ENCODE measurements at places on chromosomes 16 and 17. TPM values are rescaled to one million over a fixed set of nuclear protein-coding genes. Genes with fewer than 3 reads are reported as not detected.

Gene C17orf67
- total RNA-seq: 1.3 TPM

Gene CLTC
- 343 TPM for total RNA-seq

Gene NOD2
- total RNA-seq: not detected

Gene LGALS9B
- total RNA-seq: not detected

Gene ZNF768
- total RNA-seq: 38.4 TPM

Gene SLFN13
- total RNA-seq: 2.4 TPM

Gene KIF19
- not detected for total RNA-seq

- DNase-seq: no peak
Observed at GRCh38 chr17:68572138-68572842, 28.9 kb downstream of the FAM20A start.

DNA sequence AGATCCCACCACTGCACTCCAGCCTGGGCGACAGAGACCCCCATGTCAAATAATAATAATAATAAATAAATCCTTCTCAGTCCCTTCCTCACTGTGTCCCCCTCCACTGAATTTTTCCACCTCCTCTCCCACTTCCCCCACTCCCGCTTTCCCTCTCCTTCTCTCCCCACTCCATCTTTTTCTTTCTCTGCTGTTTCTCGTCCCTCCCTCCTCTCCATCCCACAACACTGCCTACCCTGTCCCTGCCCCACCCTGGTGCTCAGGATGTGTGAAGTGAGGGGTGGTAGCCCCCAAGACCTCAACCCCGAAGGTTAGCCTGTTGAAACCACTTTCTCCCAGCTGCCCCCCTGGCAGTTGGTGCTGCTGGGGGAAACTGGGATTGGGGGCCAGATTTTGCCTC is 34.4 kb upstream of the STH start:
- DNase-seq: no peak

DNA sequence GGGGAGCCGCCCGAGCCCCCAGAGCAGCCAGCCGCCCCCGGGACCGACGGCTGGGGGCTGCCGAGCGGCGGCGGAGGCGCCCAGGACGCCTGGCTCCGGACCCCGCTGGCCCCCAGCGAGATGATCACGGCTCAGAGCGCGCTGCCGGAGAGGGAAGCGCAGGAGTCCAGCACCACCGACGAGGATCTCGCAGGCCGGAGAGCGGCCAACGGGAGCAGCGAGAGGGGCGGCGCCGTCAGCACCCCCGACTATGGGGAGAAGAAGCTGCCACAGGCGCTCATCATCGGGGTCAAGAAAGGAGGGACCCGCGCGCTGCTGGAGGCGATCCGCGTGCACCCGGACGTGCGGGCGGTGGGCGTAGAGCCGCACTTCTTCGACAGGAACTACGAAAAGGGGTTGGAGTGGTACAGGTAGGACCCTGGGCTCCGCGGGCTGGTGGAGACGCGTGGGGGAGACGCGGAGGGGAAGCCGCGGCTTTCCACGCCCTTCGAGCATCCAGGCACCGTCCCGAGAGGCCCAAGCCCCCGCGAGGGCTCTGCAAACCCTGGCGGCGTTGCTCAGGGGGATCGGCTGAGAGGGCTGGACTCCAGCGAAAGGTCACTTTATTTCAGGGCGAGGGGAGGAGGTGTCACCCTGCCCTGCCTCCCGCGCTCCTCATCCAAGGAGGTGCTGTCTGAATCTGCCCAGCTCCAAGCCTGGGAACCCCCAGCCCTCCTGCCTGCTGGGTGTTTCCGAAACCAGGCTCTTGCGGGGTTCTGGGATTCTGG is 1.2 kb downstream of the HS3ST4 start:
- no peak for DNase-seq

- peak; percentile 54 for DNase-seq
Observed at GRCh38 chr16:3431779-3432219, 11.5 kb downstream of the ZNF597 start.

DNA sequence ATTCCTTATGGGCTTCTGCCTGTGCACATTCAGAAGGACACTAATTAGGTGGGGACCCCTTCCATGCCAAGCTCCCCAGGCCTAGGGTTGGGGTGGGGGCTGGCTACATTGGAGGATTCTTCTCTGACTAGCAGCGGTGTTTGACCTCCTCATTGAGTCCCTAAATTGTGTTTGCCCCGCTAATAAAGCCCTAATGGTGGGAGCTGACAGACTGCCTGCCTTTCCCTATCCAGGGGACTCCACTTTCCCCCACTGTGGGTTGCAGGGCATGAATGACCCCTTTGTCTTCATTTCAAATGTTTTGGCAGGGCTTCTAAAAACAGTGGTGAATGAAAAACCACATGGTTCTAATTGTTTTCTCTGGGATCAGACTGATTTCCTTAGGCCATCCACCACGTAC is 476.8 kb upstream of the CDH11 start:
- no peak for DNase-seq

GRCh38 chr17:36849871-36850348 is 87.4 kb upstream of the LHX1 start:
- DNase-seq: peak; percentile 66

GRCh38 chr16:66459878-66460277 is 32.8 kb downstream of the BEAN1 start:
- DNase-seq: no peak

- no peak for DNase-seq
Observed at GRCh38 chr16:88691924-88692560, 5.7 kb upstream of the SNAI3 start.
